ENCODE measurements at places on chromosomes 12 and 14. TPM values are rescaled to one million over a fixed set of nuclear protein-coding genes. Genes with fewer than 3 reads are reported as not detected.

DNA sequence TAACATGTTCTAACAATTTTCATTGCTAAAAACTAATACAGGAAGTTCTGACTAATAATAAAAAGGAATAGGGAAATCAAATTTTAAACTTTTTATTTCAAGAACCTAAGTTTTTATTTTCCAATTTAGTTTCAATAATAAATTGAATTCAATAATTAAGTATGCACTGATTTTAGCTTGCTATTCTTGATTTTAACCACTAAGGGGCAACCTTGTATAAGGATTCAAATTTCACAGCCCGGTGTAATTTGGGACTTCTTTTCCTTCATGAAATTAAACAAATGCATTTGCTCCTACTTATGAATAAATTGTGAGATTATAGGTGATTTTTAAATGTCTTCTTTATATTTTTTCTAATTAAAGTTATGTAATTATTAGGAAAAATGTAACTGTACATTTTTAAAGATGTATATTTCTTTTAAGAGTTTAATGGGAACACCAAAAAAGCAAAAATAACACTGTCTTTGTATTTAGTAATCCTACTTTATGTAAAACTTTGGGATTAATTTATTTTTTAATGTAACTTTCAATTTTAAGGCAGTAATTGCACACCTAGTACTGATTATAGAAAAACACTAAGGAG, 241.4 kb upstream of the PDZRN4 start:
- DNase-seq, result no peak

DNA sequence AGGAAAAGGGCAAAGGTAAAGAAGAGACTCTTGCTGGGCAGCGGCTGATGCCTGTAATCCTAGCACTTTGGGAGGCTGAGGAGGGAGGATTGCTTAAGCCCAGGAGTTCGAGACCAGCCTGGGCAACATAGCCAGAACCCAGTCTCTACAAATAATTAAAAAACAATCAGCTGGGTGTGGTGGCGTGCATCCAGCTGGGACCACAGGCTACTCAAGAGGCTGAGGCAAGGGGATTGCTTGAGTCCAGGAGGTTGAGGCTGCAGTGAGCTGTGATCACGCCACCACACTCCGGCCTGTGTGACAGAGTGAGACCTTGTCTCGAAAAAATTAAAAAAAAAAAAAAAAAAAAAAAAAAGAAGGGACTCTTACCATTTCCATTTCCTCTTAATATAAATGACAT, 100.4 kb upstream of the USP44 start:
- DNase-seq, result no peak

GRCh38 chr12:54161481-54162437, 27.0 kb downstream of the SMUG1 start:
- DNase-seq, result no peak

DNA sequence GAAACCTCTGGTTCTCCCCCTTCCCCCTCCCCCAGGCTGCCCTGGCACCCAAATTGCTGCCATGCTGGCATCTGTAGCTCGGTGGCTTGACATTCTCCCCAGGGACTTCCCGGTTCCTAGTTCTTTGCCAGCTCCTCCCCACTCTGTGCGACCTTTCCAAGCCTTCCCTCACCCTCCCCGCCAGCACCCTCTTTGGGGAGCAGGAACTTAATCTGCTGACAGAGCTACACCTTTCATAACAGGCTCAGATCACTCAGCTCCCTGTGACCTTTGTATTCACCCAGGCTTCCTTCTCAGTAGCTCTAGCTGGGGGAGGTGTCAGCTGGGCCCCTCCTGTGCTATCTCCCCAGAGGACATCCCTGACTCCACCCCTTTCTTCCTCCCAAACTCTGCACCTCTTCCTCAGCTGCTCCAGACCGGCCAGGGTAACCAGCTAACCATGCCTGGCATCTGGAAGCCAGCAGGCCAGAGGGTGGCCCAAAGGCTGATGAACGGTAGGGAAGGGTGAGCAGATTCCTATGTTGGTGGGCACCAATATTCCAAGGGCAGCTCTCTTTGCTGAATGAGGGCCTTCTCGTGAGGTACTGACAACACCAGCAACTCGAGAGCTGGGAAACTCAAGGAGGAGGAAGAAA, 1.8 kb upstream of the COX14 start:
- DNase-seq, result no peak

DNA sequence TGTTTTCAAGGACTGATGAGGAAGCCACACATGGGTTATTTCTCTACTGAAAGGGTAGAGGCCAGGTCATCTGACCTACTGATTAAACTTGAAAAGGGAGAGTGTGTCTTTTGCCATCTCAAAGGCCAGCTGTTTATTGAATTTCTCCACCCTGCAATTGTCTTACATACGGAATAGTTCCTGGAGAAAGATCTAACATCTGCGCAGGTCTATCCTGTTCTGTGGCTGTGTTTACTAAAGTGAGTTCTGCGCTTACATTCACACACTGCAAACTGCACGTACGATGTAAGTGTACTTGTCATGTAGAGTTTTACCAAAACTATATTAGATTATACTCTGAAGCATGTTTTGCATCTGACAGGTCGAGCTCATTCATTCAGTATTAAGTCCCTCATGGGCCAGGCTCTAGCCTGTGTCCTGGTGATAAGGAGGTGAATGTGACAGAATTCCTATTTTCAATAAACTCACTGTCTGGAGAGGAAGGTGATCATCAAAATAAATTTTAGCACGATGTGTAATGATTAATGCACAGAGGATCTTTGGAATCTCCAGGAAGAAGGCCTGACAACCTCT, 96.6 kb downstream of the PRKCH start:
- no peak for DNase-seq

- no peak for DNase-seq
These were observed 37.8 kb downstream of the RTN1 start for GRCh38 chr14:59832653-59833294.

GRCh38 chr14:20530771-20531571, 25.6 kb downstream of the RNASE10 start:
- DNase-seq, result peak; percentile 38

DNA sequence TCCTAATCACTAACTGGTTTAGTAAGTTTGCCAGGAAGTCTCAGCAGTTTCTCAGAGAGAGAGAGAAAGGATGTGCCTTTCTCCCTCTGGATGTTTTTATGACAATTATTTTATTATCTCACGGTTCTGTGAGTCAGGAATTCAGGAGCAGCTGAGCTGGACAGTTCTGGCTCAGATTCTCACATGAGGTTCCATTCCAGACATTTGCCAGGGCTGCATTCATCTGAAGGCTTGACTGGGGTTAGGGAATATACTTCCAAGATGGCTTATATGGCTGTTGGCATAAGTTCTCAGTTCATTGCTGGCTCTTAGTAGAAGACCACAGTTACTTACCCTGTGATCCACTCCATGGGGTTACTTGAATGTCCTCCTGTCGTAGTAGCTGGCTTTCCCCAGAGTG, 101.2 kb upstream of the ATF7IP start:
- no peak for DNase-seq

DNA sequence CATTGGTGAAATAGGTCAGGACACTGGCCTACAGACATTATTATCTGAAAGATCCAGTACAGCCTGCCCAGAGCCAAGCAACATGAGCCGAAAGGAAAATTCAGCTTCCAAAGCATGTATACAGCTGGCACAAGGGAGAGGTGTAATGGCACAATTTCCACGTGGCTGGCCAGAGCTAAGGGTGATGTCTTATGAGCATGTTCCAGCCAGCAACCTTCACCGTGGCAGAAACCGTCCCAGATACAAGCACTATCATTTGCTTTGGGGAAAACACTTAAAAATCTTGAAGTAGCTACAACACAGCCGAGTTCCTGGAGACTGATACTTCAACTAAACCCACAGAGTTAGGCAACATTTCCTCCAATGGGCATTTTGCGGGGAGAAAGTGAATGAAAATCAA, 44.5 kb downstream of the CORO1C start:
- no peak for DNase-seq

- DNase-seq, result no peak
These were observed 700 bp downstream of the CDK4 start for GRCh38 chr12:57751432-57751787.

DNA sequence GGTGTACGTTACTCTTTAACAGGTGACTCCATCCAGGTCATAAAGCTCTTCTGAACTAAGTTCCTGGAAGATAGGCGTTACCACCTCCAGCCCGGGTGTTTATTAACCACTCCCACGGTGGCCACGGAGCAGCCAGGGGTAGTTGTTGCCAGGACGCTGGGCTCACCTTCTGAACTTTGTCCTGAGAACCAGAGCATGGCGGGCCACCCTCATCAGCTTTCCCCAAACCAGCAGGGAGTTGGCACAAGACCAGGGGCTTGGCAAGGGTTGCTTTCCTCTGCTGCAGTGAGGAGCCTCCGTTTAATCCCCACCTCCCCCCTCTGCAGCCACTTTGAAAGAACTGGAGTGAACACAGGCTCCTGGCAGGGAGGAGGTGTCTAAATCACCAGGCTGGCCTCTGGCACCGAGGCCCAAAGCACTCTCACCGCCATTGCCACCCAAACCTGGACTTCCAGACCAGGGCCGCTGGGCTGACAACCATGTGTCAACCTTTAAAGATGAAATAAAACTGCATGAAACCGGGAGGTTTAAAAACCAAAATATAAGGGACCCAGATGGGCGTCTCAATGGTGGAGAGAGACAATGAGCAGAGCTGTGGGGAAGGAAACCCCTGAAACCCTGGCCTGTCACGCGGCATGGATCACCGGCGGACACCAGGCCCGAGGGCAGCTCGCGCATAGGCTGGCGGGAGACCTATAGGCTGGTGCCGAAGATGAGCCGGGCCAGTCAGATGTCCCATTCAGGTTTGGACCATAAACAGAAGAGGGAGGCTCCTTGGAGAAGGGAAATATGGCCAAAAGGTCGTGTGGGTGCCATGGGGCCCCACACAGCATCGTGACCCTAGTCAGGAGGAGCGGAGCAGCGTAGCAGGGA, 30.9 kb upstream of the TDRD9 start:
- no peak for DNase-seq

DNA sequence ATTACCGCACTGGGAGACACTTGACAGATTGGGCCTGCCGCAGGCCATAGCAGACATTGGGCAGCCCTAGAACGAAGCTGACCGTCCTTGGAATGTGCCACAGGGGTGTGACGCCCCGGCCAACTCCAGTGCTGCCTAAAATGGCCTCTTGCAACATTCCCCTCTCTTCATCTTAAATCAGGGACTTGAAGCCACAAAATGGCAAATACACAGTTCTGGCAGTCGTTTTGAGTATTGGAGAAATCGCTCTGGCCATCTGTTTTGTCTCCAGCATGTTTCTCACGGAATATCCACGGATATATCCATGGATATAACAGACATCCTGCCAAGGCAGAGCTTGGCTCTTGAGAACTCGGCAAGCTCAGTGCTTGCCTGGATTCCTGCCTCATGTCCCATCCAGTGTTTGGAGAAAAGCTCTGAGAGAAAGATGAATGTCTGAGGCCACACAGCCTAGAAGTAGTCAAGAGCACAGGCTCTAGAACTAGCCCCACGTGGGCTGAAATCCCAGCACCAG, 158.4 kb downstream of the CHST11 start:
- DNase-seq, result no peak

- no peak for DNase-seq
These were observed 78.5 kb downstream of the TMEM132D start for GRCh38 chr12:129825316-129825715.

- no peak for DNase-seq
These were observed 52.8 kb downstream of the STXBP6 start for GRCh38 chr14:24996930-24997725.

DNA sequence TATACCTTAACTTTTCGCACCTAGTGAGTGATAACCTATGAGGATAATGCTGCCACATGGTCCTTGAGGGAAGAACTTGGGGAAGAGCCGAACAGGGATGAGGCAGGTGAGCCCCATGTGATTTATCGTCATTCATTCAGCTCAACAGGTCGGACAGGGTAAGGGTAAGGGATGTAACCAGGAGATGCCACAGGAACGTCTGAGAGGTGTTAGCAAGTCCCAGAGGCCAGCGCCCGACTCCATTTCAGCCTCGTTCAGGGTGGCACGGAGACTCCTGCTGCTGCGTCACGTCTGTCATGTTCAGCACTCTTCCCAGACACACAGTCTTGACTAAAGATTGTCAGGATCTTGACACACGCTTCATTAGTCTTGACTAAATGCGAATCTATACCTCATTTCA, 23.4 kb upstream of the TIGAR start:
- no peak for DNase-seq

GRCh38 chr12:68367903-68368302, 35.7 kb upstream of the MDM1 start:
- peak; percentile 65 for DNase-seq

GRCh38 chr12:51793201-51793600, 55.3 kb downstream of the FIGNL2 start:
- no peak for DNase-seq

GRCh38 chr14:106562451-106562850, 1036.1 kb downstream of the TMEM121 start:
- no peak for DNase-seq

- no peak for DNase-seq
These were observed 357.7 kb downstream of the CACNA1C start for GRCh38 chr12:2410496-2410895.

GRCh38 chr14:68978172-68978911, 760 bp downstream of the ACTN1 start:
- peak; percentile 17 for DNase-seq

- no peak for DNase-seq
These were observed 74.0 kb upstream of the PELI2 start for GRCh38 chr14:56044196-56044595.

DNA sequence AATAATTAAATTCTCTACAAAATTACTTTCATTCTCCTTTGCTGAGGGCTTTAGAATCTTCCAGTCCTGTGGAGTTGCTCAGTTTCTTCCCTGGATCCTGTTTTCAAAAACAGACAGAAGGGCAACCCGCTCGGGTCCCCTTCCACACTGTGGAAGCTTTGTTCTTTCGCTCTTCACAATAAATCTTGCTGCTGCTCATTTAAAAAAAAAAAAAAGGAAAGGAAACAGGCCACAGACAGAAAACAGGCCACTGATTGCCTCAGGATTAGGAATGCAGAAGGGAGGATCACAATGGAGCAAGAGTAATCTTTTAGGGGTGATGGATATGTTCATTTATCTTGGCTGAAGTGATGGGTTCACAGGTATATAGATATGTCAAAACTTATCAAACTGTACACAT, 29.5 kb upstream of the HIGD1C start:
- no peak for DNase-seq

GLIPR1L1 gene
- polyA plus RNA-seq, result not detected

ARHGEF40 gene
- not detected for polyA plus RNA-seq

CHPT1 gene
- 28.5 TPM for polyA plus RNA-seq

CARMIL3 gene
- 0.09 TPM for polyA plus RNA-seq

SPTB gene
- polyA plus RNA-seq, result 0.29 TPM

ENDOU gene
- polyA plus RNA-seq, result not detected

SLC7A7 gene
- polyA plus RNA-seq, result 5.8 TPM

CATSPERB gene
- polyA plus RNA-seq, result 0.32 TPM

CDK4 gene
- polyA plus RNA-seq, result 75.6 TPM

SLCO1C1 gene
- not detected for polyA plus RNA-seq

SMOC1 gene
- polyA plus RNA-seq, result not detected

All from immature natural killer cell (primary cell).